ENCODE measurements at places on chromosomes 12 and 14.
A peak's percentile ranks its signal among the peaks of the same experiment; 100 is the strongest.

- 0 out of 2 replicates have a peak, but pooled peaks cover 2% of the 10 kb centered on the region for H3K36me3 ChIP-seq
- no peak overlapping the region for H3K27ac ChIP-seq
- H3K27me3 ChIP-seq, result no peaks in the 10 kb centered on the region
Observed at GRCh38 chr14:54659365-54659764, 92.4 kb downstream of the SAMD4A start.

DNA sequence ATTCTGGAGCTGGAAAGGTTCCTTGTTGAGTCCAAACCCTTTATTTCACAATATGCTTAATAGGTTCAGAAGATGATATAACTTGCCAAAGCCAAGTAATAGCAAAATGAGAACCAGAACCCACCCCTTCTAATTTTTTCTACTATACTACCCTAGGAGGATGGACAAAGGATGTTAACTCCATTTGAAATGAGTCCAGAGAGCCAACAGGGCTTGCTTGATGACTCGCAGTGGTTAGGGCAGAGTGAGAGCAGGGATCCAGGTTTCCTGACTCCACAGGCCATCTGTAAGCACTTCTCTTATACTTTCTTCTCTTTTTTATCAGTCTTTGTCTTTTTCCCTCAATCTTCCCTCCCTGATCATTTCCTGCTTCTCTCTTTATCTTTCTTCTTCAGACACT is 668.1 kb downstream of the MED13L start:
- H3K36me3 ChIP-seq, result no peaks in the 10 kb centered on the region
- H3K4me3 ChIP-seq, result no peak overlapping the region
- H3K27me3 ChIP-seq, result no peaks in the 10 kb centered on the region
- H3K27ac ChIP-seq, result no peak overlapping the region
- peak; percentile 1 for DNase-seq

GRCh38 chr12:49877066-49877465 is 26.6 kb downstream of the FAIM2 start:
- H3K4me3 ChIP-seq, result no peak overlapping the region
- H3K36me3 ChIP-seq, result no peaks in the 10 kb centered on the region
- peaks cover 13% of the 10 kb centered on the region for H3K27me3 ChIP-seq
- H3K27ac ChIP-seq, result no peak overlapping the region
- H3K4me1 ChIP-seq, result peaks cover 4% of the 10 kb centered on the region

DNA sequence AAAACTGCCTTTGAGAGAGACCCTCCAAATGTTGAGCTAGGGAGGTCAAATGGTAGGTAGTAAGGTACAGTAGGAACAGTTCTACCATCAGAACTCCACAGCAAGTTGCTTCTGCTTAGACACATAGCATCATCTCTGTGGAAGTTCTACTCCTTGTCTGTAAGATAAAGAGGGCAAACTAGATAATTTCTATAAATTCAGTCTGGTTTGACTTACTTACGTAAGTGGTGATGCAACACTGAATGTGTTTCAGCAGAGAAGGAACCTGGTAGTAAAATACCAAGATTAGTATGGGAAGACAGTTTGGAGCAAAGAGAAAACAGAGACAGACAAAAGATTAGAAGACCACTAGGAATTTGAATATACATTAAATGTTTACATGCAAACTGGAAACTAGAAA is 42.0 kb downstream of the KITLG start:
- H3K27ac ChIP-seq, result no peak overlapping the region
- peaks cover 11% of the 10 kb centered on the region for H3K36me3 ChIP-seq
- H3K27me3 ChIP-seq, result no peaks in the 10 kb centered on the region
- no peak overlapping the region for H3K4me3 ChIP-seq

- H3K4me3 ChIP-seq, result no peak overlapping the region
- H3K27me3 ChIP-seq, result no peaks in the 10 kb centered on the region
- H3K27ac ChIP-seq, result no peak overlapping the region
- H3K4me1 ChIP-seq, result peaks cover 17% of the 10 kb centered on the region
- H3K36me3 ChIP-seq, result peaks cover 34% of the 10 kb centered on the region
Observed at GRCh38 chr12:108642269-108642870, 8.7 kb upstream of the SELPLG start.

GRCh38 chr12:109772622-109773321 is 59.1 kb downstream of the FAM222A start:
- no peaks in the 10 kb centered on the region for H3K4me1 ChIP-seq
- no peak overlapping the region for H3K27ac ChIP-seq
- H3K36me3 ChIP-seq, result no peaks in the 10 kb centered on the region
- peaks cover 3% of the 10 kb centered on the region for H3K27me3 ChIP-seq

DNA sequence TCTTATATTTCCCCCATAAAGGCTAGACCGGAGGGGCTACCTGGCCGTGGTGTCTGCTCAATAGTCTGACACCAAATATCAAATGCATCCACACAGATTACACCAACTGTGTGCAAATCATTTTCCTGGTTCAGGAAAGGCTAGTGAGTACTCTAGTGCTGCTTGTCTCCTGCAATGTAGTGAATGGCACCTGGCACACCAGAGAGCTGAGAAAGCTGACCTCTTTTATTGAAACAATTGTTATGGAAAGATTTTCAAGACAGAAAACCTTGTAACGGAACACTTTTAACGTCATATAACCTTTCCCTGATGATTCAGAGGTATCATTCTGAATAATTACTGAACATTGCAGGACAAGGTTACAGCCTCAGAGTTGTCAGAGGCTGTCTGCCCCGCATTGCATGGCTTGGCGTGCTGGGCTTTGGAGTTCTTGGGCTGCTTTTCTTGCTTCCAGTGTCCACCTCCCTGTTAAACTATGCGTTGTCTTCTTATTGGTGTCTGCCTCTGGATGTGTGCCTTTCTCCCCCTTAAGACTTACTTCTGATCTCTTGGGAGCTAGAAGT is 40.7 kb upstream of the HDAC7 start:
- H3K27me3 ChIP-seq, result no peaks in the 10 kb centered on the region
- H3K27ac ChIP-seq, result no peak overlapping the region
- no peak for DNase-seq
- no peaks in the 10 kb centered on the region for H3K4me1 ChIP-seq
- peaks cover 5% of the 10 kb centered on the region for H3K36me3 ChIP-seq
- no peak overlapping the region for H3K4me3 ChIP-seq

DNA sequence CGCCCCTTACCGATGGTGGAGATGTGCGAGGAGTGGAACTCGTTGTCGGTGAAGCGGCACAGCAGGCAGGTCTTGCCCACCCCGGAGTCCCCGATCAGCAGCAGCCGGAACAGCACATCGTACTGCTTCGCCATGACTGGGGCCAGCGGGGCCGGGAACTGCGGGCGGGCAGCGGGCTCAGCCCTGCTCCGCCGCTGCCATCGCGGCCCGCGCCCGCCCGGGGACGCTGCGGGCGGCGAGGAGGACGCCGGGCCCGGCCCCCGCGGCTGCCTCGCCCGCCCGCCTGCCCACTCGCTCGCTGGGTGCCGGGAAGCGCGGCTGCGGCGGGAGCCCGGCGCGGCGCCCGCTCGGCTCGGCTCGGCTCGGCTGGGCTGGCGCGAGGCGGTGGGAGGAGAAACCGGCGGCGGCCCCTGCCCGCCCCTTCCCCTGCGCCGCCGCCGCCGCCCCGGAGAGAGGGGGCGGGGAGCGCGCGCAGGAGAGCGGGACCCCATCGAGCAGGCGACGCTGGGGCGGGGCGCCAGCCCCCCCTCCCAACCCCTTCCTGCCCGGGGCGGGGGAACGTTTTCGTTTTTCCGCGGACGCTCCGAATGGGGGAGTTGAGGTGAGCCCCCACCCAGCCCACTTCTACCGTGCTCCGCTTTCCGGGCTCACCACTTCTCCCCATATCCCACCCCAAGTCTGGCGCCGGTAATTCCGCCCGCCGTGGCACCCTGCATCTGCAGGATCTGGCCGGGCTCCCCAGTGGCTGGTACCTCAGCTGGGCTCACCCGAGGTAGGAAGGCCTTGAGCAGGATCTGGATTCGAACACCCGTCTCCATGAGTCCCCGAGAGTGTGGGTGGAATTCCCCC is at the start of gene RAB15:
Gene RAB15 (minus strand): TSS at position 394 of the 849 bp plus-strand sequence. CDS start 260 bp downstream, at position 134.
- peak; percentile 6 for DNase-seq
- peak within 1 kb of the TSS; percentile 93 for H3K4me3 ChIP-seq
- peaks cover 6% of the 10 kb centered on the region for H3K4me1 ChIP-seq
- peak within 1 kb of the TSS; percentile 32 for H3K27ac ChIP-seq
- H3K27me3 ChIP-seq, result peaks cover 8% of the 10 kb centered on the region
- no peaks in the 10 kb centered on the region for H3K36me3 ChIP-seq

DNA sequence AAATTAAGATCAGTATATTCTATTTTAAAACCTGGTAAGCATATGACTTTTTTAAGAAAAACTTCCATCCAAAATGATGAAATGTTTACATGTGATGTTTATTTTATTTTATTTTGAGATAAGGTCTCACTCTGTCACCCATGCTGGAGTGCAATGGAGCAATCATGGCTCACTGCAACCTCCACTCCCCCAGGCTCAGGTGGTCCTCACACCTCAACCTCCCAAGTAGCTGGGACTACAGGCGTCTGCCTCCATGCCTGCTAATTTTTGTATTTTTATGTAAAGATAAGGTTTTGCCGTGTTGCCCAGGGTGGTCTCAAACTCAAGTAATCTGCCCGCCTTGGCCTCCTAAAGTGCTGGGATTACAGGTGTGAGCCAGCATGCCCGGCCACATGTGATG is 141.8 kb downstream of the ZFP36L1 start:
- peak overlapping the region; percentile 93 for H3K27ac ChIP-seq
- H3K36me3 ChIP-seq, result no peaks in the 10 kb centered on the region
- H3K27me3 ChIP-seq, result no peaks in the 10 kb centered on the region
- no peak for DNase-seq

- H3K27me3 ChIP-seq, result peaks cover 2% of the 10 kb centered on the region
- H3K27ac ChIP-seq, result no peak overlapping the region
Observed at GRCh38 chr14:34018564-34019244, 67.8 kb upstream of the EGLN3 start.
